ENCODE measurements at places on chromosomes 6 and 20.

- no peak for DNase-seq
Observed at GRCh38 chr20:62742979-62743776, 34.5 kb downstream of the NTSR1 start.

DNA sequence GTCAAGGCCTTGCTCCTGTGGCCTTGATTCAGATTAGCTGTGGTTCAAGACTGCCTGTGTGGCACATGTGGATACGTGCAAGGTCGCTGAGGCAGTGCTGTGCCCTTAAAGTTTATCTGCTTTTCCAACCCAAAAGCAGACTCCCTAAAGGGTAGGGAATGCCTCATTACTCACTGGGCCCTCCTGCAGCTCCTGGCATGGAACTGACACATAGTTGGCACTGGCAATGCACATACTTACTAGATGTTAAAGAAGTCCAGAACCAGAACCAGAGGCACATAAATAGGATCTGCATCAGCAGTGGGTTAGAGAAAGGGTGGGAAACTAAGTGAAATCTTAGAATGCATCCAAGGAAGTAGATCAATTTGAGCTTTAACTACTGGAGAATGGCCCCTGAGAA is 90.6 kb upstream of the MLN start:
- no peak for DNase-seq

DNA sequence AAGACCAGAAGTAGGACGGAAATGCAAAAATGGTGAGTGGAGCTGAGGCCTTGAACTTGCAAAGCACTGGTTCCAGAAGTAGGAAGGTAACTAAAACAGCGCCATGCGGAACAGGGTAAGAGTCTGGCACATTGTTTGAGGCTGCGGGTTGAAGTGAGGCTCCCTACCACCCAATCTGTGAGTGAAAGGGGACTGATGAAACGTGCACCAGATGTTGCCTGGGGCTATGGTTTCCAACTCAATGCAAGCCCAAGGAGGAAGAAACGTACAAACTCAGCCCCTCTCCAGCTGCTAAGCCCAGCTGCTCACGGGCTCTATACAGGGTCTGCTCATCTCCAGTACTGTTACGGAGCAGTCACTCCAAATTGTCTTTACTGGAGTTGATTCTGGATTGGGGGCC is 68.7 kb upstream of the KCNK16 start:
- no peak for DNase-seq

- no peak for DNase-seq
Observed at GRCh38 chr6:4294636-4295035, 159.3 kb upstream of the ECI2 start.

DNA sequence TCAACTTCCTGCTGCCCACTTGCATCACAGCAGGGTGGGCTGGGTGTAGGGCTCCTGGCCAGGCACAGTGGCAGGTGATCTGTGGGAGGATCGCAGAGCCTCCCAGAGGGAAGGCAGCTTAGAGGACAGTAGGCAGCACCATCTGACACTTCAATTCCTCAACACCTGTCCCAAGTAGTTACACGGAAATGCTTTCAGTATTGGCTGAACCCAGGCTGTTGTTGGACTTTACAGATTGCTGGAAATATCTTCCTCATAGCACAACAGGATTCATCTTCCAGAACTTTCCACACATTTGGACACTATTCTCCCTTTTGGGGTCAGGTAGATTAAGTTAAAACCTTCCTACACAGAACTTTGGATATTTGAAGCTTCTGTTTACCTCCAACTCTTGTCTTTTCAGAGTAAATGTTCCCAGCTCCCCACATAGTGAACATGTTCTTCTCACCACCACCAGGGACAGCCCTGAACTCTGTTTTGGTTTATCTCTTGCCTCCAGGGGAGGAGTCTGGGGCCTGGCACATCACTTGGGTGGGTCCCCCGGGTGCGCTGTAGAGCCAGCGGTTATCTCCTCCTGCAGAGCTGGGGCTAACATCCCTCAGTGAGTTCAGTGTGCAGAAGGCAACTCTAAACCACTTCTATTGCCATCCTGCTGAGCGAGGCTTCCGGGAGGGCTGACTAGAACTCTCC is 3.5 kb upstream of the SLC22A2 start:
- no peak for DNase-seq

DNA sequence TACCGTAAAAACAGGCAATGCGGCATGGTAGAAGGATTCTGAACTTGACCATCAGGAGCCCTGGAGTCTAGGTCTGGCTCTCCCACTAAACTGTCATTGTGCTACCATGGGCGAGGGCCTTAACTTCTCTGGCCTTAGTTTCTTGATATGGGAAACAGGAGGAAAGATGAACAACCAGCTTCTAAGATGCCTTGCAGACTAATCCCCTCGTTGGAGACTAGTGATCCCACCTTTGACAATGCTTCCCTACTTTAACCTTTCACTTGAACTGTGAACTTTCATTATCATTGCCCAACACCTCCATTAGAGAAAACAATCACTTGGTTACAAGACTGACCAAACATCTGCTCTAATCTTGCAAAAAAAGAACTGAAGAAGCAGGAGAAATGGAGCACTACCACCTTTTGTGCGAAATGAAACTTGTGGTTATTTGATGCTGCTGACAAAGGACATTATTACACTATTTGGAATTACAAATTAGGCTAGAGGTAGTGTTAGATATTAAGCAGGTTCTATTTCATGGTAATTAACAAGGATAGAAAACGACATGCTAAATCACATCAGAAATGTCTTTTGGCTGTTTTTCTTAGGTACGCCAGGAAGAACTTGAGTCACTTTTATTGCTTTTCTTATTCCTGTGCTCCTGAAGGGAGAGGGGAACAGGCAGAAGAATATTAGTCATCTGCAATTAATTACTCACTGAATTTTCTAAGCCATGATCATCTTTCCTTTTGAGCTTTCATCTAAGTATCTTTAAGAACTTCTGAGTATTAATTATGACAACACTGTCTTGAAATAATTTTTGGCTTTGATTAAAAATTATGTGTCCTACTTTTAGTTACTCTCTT is 39.1 kb upstream of the ARHGAP18 start:
- no peak for DNase-seq

DNA sequence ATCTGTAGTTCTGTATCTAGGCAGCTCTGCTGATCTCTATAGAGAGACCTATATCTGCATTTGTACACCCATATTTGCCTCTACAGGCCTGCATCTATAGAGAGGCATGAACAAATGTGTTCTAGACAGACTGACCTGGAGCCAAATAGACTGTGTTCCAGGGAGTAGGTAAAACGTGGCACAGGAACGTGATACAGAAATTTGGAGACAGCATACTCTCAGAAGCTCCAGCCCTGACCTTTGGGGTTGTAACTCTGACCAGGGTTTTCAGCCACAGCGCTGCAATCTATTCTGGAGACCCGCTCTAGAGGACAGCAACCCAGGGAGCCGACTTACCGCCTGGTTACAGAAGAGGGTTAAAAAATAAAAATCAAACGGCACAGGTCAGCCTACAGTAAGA is 983 bp downstream of the RBBP9 start:
- peak; percentile 21 for DNase-seq

DNA sequence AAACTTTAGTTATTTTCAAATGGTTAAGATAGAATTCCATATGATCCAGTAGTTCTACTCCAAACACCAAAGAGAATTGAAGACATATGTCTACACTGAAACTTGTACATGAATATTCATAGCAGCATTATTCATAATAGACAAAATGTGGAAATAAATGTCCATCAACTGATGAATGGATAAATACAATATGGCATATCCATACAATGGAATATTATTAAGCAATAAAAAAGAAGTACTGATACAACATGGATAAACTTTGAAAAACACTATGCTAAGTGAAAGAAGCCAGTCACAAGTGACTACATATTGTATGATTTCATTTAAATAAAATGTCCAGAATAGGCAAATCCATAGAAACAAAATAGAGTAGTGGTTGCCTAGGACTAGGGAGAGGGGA is 33.6 kb upstream of the TRAF3IP2 start:
- DNase-seq = no peak

- DNase-seq = no peak
Observed at GRCh38 chr6:136969930-136970329, 47.8 kb downstream of the SLC35D3 start.

DNA sequence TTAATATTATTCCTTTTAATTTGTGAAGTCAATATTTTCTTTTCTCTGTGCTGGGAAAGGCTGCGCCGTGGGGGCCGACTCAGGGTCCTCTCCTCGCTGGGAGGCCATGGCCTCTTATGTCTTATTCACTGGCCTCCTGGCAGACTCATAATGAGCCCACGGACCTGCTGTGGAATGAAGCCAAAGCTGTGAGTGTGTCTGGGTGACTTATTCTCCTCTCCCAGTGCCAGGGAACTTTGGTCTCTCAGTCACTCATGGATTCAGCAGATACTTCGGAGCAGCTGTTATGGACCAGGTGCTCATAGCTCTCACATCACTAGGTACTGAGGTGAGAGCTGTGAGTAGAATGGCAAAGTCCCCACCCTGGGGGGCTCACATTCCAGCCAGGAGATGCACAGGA is 297.6 kb downstream of the CDH26 start:
- DNase-seq = no peak

DNA sequence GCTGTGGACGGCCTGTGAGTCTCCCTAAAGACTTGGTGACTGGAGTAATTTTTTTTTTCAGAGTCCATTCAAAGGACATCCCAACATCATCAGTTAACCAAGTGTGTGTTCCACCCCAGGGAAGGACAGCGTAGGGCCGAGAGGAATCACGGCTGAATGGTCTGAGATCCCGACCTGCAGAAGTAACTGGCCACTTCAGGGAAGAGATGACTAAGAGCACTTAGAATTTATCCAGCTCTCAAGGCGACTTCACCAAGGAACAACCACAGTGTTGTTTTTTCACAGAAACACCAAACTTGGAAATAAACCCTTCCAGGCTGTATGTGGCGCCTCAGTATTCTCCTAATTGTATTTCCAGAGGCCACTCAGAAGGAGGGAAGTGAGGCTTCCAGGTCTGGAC is 231.6 kb downstream of the FNDC1 start:
- no peak for DNase-seq

Data from SHP77 (cell line).